ENCODE measurements at places on chromosomes 2 and 18.

- DNase-seq, result no peak
These were observed 647.5 kb downstream of the ARHGAP15 start for GRCh38 chr2:143776526-143777297.

- no peak for DNase-seq
These were observed 318.7 kb upstream of the ID2 start for GRCh38 chr2:8363161-8363560.

DNA sequence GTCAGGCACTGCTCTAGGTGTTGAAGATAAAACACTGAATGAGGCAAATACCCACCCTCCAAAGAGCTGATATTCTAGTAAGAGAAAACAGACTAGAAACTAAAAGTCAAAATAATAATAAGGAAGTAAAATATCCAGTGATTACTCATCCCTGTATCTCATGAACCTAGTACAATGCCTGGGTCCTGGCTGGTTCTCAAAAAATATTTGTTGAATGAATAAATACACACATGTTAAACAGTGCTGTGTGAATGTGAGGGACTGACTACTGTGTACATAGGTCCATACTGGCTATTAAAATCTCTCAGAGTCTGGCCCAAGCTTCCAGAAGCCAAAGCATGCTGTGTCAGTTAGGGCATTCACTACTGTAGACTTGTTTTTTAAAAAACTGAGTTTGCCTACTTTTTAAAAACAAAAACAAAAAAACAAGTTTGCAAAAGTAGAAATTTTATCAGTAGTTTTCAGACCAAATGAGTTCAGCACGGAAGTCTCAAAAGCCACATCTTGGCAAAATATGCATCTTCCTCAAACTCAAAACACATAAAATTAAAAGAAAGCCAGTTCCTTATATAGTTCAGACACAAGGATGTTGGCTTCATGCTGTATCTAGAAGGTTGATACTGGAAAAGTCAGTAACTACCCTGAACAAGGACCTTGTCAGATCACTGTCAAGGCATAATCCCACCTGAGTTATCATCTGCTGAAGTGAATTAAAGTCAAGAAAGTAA lies 136.2 kb downstream of the THADA start:
- DNase-seq, result no peak

DNA sequence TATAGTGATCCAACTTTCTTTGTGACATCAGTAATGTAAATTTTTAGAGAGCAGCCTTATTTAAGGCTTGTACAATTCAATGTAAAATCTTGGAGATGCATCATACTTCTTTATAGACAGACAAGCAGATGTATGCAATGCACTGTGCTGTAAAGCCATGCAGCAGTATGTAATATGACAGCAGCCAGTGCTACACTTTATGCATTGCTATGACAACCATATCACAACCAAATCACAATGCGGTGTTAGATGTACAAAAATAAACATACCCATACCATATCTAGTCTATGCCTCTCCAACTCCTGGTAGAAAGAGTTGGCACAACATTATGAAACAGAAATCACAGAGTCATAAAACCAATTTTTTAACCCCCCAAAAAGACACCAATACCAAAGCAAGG lies 110.3 kb upstream of the WDSUB1 start:
- DNase-seq, result no peak

DNA sequence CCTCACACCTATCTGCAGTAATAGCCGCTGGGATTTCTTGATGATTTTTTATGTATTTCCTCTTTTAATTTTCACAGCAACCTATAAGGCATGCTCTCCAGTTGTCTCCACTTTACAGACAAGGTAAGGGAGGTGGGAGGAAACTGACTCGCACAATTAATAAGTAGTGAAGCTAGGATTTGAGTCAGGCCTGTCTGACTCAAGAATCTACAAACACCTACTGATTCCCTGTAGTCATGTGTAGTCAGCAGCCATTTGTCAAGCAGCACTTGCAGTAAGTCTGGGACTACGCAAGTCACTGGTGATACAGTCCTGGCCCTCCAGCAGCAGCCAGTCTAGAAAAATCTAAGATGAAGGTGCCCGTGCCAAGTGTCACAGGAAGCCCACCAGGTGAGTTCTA lies 193.6 kb upstream of the PKDCC start:
- DNase-seq, result no peak

GRCh38 chr2:230890646-230891045 lies 25.9 kb downstream of the ITM2C start:
- DNase-seq, result no peak

DNA sequence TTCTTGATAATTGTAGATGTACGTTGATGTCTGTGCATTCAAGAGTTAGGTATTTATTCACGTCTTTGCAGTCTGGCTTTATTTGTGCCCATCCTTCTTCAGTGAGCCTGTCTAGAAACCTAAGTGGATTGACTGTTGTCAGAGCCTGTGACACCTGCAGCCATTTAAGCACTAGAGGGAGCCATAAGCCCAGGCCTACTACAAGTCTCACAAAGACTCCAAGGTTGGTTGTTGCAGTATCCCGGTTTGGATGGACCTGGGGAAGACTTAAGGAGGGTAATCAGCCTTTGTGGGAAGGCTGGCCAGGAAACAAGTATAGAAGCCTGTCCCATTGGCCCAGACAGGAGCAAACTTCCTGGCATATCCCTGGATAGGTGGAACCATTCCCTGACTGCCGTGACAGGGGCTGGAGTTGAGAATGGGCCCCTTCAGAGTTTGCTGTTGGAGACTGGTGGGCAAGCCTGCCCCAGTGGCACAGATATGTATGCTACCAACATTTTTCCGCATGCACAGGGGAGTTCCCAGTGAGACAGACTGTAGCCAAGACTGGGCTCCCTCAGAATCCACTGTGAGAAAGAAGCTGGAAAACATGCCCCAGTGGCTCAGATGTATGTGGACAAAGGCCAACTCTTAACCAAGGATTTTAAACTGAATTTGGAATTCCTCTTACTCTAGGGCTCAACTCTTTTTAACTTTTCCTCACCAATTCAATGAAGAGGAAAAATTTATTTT lies 9.3 kb upstream of the LRRC30 start:
- no peak for DNase-seq

DNA sequence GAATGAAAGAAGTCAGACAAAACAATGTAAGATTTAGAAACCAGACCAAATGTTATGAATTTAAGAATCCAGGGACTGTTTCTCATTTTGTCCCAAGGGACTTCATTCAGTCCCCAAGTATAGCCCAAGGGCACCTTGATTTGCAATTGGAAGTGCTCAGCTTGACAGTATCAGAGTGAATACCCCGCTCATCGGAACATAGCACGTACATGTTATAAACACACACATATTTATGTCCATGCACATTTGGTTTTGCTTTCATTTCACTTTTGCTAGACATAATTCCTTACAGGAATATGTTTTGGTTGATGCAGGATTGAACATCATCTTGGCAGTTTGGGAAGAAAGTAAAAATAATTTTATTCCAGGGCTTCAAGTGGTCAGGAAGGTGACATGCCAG lies 100.2 kb downstream of the PID1 start:
- DNase-seq, result no peak

GRCh38 chr18:10404168-10404567 lies 50.3 kb upstream of the APCDD1 start:
- DNase-seq, result no peak

DNA sequence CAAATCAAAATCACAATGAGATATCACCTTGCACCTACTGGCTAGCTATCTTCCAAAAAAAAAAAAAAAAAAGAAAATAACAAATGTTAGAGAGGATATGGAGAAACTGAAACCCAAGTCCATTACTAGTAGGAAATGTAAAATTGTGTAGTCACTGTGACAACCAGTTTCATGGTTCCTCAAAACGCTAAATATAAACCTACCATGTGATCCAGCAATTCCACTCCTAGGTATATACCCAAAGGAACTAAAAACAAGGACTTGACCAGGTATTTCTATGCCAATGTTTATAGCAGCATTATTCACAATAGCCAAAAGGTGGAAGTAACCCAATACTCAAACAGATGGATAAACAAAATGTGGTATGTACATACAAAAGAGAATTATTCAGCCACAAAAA lies 11.7 kb upstream of the SCRN3 start:
- no peak for DNase-seq

DNA sequence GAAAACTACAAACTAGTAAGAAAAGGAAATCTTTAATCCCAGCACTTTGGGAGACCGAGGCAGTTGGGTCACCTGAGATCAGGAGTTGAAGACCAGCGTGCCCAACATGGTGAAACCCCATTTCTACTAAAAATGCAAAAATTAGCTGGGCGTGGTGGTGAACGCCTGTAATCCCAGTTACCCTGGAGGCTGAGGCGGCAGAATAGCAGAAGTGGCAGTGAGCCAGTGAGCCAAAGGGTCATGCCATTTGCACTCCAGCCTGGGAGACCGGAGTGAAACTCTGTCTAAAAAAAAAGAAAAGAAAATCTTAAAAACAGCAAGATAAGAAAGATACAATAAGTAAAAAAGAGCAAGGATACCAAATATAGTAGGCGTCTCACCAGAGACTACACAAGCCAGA lies 502.9 kb upstream of the ID2 start:
- DNase-seq, result no peak

GRCh38 chr2:232632904-232633412 lies 446 bp upstream of the EFHD1 start:
- no peak for DNase-seq

GRCh38 chr2:121360566-121361300 lies 75.7 kb upstream of the TFCP2L1 start:
- no peak for DNase-seq

GRCh38 chr2:32960647-32961403 lies 14.1 kb downstream of the LTBP1 start:
- no peak for DNase-seq

DNA sequence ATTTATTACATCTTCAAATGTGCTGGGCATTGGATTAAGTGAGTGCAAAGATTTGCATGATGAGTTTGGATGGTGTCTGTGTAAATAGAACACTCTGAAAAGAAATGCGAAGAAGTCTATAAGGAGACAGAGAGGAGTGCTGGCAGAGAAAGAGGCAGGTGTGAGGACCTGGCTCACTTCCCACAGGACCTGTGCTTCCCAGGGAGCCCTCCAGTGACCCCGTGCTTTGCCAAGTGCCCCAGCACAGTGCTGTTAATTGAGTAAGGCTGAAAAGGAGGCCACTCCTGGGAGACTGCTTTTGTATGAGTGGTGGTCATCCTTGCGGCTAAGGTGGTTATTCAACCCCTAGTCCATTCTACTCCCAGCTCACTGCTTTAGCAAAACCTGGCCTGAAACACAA lies 230.8 kb downstream of the OSR1 start:
- DNase-seq, result no peak

DNA sequence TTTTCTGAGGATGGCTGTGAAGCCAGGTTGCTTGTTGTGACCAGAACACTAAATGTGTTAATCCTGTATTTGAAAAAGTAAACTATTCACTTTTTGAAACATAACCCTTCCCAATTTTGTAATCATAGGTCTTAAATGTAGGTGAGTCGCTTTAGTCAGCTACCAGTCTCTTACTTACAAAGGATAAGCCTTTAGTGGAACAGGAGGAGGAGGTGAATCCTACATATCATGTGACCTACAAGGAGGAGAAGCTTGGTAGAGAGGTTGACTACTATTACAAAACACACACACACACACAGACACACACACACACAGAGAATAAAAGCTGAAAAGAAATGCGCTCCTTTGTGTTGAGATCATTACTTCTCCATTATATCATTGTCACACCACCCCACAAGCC lies 59.9 kb upstream of the SPAG16 start:
- no peak for DNase-seq

GRCh38 chr18:57910817-57911216 lies 107.7 kb upstream of the ATP8B1 start:
- no peak for DNase-seq

GRCh38 chr2:230985519-230986231 lies 10.2 kb upstream of the SPATA3 start:
- DNase-seq, result no peak

GRCh38 chr18:12278741-12279682 lies 24.9 kb downstream of the CIDEA start:
- no peak for DNase-seq

DNA sequence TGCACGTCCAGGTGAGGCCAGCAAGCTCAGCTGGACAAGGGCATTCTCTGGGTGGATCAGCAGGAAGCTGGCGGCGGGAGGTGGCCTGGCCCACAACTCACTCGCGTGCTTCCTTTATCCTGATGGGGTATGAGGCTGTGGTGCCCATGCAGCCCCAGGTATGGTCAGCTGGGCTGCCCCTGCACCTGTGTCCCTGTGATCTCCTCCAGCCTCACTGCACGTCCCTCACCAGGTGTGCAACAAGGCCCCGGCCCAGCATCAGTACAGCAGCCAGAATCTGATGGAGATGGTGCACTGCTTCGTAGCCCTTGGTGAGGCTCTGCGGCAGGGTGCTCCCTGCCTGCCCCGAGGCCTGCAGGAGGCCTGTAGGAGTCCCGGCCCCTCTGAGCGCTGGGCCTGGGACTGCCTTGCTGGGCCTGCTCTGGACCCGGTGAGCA lies 17.6 kb downstream of the MROH2A start:
- no peak for DNase-seq

DNA sequence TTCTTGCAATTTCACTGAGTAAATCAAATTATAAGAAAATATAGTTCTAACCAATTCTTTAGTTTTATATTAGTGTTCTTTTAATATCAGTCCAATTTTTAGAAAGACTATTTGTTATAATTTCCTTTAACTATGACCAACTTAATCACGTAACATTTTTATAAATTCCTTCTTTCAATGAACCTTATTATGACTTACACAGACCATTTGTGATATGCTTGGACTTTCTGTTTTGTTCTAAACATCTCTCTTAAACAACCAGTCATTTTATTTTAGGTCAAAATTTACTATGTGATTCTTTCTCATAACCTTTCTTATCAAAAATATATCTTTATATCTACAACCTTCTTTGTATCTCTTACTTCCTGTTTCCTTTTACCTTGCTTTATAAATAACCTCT lies 39.5 kb upstream of the DYNAP start:
- no peak for DNase-seq

GRCh38 chr2:163657281-163657656 lies 78.5 kb downstream of the FIGN start:
- no peak for DNase-seq

DNA sequence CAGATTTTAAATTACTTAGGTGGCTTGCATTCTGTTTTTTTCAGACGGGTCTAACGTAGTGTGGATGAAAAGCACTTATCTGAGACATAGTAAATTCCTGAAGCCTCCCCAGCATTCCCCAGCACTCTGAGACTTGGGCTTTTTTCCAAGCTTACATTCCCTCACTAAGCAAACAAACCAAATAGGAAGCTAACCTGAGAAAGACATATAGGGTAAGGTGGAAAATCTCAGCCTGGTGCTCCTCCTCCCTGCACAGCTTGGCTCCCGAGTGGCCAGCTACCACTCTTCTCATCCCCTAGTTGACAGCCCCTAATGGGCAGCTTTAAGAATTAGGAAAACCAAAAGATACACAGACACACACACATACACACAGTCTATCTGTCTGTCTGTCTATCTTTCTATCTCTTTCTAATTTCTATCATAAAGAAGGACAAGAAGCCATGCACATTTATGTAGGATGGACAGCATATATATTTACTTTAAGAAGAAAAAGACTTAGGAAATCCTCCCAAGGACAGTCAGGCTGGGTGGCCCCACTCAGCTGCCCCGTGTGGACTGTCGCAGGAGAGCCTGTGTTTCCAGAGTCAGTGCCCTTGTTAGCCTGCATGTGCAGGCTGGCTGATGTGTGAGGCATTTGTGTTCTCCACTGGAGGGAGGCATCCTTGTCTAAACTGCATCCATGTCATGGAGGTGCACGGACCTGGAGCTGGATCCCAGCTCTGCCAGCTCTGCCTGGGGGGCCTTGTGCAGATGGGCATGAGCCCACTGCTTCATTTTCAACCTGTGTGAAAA lies 8.2 kb downstream of the CNNM3 start:
- DNase-seq, result no peak

- no peak for DNase-seq
These were observed 28.5 kb downstream of the SLC66A2 start for GRCh38 chr18:79922971-79923411.

All from effector CD8-positive, alpha-beta T cell (primary cell).